ENCODE measurements at places on chromosomes 3 and 15.

DNA sequence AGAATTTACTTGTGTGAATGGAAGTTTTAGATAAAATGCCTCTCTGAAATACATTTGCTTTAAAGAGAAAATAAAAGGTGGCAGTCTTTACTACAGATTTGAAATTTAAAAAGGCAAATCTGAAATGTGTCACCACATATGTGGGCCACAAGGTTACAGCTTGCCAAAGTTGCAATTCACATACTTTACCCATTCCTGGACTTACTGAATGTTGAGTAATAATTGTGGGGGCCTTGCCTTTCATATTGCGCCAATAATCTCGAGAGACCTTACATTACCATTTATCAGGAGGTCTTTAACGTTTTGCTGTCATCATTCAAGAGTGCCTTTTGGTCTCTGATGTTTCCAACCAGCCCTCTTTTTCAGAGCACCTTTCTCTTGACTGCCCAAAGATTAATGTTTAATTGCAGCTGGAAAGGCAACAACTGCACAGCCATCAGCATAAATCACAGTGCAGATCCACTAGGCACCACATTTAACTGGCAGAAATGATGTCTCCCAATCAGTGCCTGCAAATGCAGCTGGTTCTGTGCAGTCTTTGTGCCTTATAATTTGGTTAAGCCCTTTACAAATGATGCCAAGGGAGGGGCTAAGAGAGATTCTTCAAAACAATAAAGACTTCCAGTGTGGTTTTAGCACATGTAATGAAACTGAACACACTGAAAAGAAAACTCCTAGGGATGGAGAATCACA, 206.8 kb downstream of the MAGI1 start:
- H3K4me3 ChIP-seq = no peak overlapping the region
- DNase-seq = no peak
- no peak overlapping the region for H3K27ac ChIP-seq
- H3K36me3 ChIP-seq = peaks cover 10% of the 10 kb centered on the region
- H3K27me3 ChIP-seq = no peaks in the 10 kb centered on the region
- H3K4me1 ChIP-seq = peaks cover 39% of the 10 kb centered on the region

- H3K4me3 ChIP-seq = no peak overlapping the region
- no peaks in the 10 kb centered on the region for H3K4me1 ChIP-seq
- no peak for DNase-seq
- no peak overlapping the region for H3K27ac ChIP-seq
- H3K36me3 ChIP-seq = no peaks in the 10 kb centered on the region
Observed at GRCh38 chr15:73382115-73382514, 13.4 kb upstream of the HCN4 start.

- H3K4me1 ChIP-seq = no peaks in the 10 kb centered on the region
- peaks cover 24% of the 10 kb centered on the region for H3K27me3 ChIP-seq
- DNase-seq = no peak
- no peak overlapping the region for H3K27ac ChIP-seq
- no peaks in the 10 kb centered on the region for H3K36me3 ChIP-seq
Observed at GRCh38 chr3:131526801-131527347, 24.1 kb upstream of the MRPL3 start.

- H3K4me3 ChIP-seq = no peak overlapping the region
- no peaks in the 10 kb centered on the region for H3K27me3 ChIP-seq
- H3K36me3 ChIP-seq = no peaks in the 10 kb centered on the region
Observed at GRCh38 chr15:46703871-46704637, 1013.3 kb upstream of the SEMA6D start.

DNA sequence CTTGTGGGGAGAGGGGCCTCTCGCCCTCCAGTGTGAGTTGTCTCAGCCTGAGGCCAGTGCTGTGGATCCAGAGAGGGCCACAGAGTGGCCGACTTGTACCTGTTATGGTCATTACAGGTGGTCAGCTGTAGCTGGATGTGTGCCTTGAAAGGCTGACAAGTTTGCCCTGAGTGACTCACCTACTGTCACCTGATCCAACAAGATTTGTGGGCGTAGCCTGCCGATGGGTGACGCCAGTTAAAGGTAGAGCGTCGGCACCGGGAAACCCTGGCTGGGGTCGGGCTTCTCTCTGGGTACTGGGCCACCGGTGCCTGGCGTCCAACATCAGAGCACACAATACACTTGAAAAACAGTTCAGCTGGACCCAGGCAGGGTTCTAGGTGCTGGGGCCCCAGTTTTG, 2.8 kb upstream of the ISG20 start:
- peaks cover 56% of the 10 kb centered on the region for H3K36me3 ChIP-seq
- H3K27ac ChIP-seq = peak overlapping the region; percentile 93
- H3K4me3 ChIP-seq = peak overlapping the region; percentile 76
- peaks cover 49% of the 10 kb centered on the region for H3K4me1 ChIP-seq

DNA sequence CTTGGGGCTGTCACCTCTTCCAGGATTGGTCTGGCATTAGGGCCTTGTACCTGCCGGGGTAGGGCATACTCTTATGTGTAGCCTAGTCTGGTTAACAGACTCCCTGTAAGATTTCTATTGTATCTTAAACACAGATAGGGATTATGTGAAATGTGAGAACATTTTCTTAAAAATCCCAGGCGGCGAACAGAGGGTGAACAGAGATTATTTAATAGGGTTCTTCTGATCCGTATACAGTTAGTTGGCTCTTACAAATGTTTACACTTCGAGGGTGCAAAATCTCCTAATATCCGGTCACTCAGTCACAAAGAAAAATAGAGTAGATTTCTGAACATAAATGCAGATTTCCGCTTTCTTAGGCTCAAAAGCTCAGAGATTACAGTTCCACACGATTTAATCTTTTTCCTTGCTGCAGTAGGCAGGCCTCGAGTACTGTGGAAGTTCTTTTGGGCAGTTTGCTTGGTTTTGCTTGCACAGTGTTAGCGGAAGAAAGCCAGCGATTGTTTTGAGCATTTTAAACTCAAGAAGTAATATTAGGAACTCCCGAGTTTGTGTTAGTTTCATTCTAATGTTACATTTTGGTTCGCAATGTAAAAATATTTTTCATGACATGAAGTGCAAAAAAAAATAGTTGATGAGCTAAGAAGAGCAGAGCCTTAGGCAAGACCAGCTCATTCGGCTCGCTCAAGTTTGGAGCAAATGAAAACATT, 993 bp downstream of the PLCL2 start:
- H3K4me1 ChIP-seq = peaks cover 25% of the 10 kb centered on the region
- peak overlapping the region; percentile 79 for H3K4me3 ChIP-seq
- H3K36me3 ChIP-seq = peaks cover 20% of the 10 kb centered on the region
- peak overlapping the region; percentile 31 for H3K27ac ChIP-seq
- no peaks in the 10 kb centered on the region for H3K27me3 ChIP-seq
- DNase-seq = no peak

- no peak within 1 kb of the TSS for H3K27ac ChIP-seq
- peaks cover 5% of the 10 kb centered on the region for H3K36me3 ChIP-seq
Observed at GRCh38 chr3:121592856-121593702, at the start of gene FBXO40. FBXO40 (plus strand) TSS chr3:121593379; CDS start chr3:121620576, 27,197 bp downstream.

- peak; percentile 62 for DNase-seq
- peaks cover under 1% of the 10 kb centered on the region for H3K27me3 ChIP-seq
- H3K36me3 ChIP-seq = no peaks in the 10 kb centered on the region
- no peak overlapping the region for H3K4me3 ChIP-seq
- H3K4me1 ChIP-seq = peaks cover 14% of the 10 kb centered on the region
- no peak overlapping the region for H3K27ac ChIP-seq
Observed at GRCh38 chr3:113287803-113288648, 76.7 kb downstream of the BOC start.

All from Calu3 (cell line).